Hematopoietic multipotent progenitor cell treated with erythropoietin and hydrocortisone succinate and interleukin-3 and kit ligand, for 6 days (in vitro differentiated cells): ENCODE measurements at places on chromosomes 3 and 15.

GRCh38 chr15:57144448-57144847, 226.0 kb downstream of the TCF12 start:
- DNase-seq, result no peak

- DNase-seq, result peak; percentile 69
Observed at GRCh38 chr15:37891766-37892368, 42.6 kb upstream of the TMCO5A start.

GRCh38 chr3:162136136-162136535, 639.5 kb downstream of the OTOL1 start:
- no peak for DNase-seq

DNA sequence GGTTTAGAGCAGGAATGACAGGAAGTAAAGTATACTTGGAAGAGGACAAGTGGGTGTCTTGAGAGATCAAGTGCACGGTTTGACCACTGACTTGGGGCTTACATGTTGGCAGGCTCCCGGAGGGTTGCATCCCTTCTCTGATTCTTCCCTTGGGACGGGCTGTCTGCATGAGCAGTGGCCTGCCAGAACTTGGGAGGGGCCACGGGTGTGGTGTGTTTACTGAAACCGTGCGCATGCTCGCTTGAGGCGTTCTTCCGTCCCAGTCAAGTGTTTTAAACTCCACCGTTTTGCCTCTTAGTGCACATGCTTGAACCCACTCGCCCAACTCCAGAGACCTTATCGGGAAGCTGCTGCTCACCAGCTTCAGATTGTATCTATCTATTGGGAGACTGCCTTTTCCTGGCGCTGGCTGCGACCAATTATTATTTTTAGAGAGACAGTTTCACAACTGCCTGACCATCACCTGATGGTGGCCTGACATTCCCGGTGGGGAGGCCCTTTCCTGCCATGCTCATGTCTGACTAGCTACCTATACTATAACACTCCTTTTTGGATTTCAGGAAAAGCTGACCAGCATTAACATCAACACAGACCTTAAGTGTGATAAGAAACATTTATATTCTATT, 14.9 kb upstream of the C3orf22 start:
- no peak for DNase-seq

DNA sequence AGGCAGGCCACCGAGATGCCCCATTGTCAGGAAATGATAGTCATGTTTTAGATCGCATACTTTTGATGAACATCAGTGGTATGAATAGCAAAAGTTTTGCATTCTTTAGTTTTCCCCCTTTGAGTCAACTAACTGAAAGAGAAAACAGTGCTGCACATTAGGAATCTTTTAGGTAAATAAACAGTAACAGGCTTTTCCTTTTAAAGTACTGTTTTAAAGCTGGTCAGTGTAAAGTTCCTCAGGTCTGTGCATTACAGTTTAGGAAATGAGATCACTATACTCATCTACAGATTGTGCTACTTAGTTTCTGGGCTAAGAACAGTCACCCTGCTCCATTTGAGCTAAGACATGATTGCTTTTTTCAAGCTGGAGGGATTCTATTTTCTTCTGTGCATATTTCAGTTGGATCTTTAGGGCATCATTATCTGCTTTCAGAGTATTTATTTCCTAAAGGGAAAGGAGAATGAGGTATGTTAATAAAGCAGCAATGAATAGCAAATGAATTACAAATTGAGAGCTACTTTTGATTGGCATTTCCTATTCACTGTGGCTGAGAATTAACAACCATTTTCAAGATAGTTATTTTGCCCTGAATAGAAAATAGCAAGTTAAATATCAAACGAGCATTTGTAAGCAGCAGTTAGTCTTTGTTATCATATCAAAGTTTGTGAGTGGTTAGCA, 36.5 kb downstream of the FAM98B start:
- no peak for DNase-seq

- DNase-seq, result no peak
Observed at GRCh38 chr15:49718846-49719245, 98.0 kb downstream of the DTWD1 start.

DNA sequence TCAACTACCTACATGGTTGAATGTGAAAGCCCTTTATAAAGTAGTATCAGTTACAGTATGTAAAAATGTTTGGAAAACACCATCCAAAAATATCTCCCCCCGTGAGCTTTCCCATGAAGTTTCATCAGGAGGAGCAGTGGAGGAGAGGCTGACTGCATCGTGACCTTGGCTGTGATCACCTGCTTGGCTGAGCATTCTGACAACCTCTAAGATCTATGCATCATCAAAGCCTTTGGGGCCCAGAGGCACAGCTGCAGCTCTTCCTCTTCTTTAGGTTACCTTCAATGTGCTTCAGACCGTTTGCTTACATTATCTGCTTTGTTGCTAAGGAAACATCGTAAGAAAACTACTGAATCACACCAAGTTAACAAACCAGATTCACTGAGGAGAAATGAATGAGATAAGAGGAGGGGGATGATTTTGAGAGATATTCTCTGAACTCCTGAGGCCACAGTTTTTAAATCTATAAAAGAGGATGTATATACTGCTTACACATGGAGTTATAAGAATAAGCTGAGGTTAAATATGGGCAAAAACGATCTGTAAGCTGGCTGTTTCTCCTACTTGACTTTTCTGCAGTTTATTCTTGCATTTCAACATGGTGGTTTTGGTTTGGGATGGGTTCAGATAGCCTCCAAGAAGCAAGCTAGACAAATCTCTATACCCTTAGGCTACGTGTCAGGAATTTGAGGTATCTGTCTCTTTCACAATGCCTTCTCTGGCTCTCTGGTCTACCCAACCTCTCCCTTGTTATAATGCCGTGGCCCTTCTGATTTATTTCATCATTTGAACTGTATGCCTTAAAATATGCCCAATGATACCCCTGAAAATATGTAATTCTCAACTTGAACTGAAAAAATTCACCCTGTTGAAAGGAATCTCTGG, 4.0 kb downstream of the GCSAM start:
- DNase-seq, result peak; percentile 55

GRCh38 chr15:71447328-71448250, 332.3 kb downstream of the THSD4 start:
- no peak for DNase-seq

DNA sequence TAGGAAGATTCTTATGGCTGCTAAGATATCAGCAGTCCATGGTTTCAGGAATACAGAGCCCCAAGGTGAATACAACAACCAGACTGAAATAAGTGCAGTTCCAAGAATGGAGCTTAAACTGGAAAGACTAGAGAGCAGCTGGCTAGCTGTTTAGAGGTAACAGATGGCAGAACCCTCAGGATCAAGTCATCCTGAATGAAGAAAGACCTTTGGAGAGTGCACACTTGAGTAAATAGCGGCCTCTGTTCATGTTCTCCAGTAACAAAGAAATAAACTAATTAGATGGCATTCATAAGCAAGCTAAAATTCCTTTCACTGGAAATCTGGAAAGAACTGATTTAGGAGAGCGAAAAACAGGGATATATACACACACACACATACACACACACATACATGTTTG, 968.4 kb downstream of the FHIT start:
- DNase-seq, result no peak

- DNase-seq, result no peak
Observed at GRCh38 chr15:84668221-84668982, 10.4 kb upstream of the NMB start.

GRCh38 chr15:52805351-52806283, 15.5 kb upstream of the ONECUT1 start:
- peak; percentile 49 for DNase-seq

GRCh38 chr3:102941786-102942185, 507.0 kb downstream of the ZPLD1 start:
- no peak for DNase-seq

DNA sequence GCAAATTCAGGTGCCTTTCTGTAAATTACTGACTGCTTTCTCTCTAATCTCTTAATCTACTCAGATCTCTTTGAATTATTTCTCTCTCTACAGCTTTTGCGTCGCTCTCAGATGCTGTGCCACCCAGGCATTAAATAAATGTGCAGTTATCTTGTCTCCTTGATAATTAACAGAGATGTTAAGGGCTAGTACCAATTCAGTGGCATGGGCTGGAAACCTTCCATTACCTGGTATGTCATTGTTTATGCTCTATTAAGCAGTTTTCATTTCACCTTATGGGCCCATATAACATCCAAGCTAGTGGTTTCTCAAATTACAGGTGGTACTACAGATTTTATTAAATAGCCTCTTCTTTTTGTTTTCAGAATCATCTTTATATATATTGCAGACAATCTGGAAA, 66.0 kb downstream of the PEX5L start:
- no peak for DNase-seq

- no peak for DNase-seq
Observed at GRCh38 chr3:135214400-135214799, 419.3 kb downstream of the EPHB1 start.

GRCh38 chr3:134073583-134073945, 43.8 kb upstream of the SLCO2A1 start:
- no peak for DNase-seq

- DNase-seq, result no peak
Observed at GRCh38 chr15:23881291-23881690, 194.2 kb upstream of the NDN start.

- no peak for DNase-seq
Observed at GRCh38 chr15:42504631-42505030, 9.2 kb downstream of the SNAP23 start.

- DNase-seq, result no peak
Observed at GRCh38 chr3:9036404-9037131, 73.3 kb upstream of the RAD18 start.
